Fibroblast of skin of back (primary cell): ENCODE measurements at places on chromosomes 2 and 18.

DNA sequence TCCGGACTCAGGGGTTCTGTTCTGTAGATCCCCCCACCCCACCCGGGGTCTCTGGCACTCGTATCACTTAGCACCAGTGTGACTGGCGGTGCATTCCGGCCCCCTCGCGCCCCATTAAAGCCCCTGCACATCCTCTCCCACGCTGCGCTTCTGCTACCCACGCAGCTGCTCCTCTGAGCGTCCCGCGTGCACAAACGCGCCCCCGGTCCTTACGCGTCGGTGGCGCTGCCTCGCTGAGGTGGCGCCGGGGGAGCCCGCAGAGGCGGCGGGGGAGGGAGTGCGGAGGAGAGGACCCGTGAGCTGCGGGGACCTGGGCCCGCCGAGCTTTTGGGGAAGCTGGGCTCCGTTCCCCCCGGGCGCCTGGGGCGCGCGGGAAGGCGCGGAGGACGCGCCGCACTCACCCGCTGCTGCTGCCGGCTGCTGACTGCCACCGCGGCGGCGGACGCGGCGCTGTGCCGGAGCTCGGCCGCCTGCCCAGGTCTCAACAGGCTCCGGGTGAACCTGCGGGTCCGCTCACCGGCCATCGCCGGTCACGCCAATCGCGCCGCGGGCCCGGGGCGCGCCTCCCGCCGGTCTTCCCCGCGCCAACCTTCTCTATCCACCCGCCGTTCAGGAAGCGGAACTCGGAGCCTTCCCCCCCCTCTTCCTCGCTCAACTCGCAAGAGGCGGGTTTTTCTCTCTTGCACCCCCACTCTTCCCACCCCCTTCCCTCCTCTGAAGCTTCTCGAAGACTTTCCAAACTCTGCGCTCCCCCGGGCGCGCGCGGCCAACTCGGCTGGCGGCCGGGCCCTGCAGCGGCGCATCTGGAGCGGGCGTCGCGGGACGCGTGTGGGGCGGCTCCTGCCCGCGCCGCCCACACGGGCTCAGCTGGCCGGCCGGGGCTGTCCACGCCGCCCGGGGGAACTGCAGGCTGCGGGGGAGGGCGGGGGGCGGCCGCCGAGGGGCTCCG, at the start of gene DOCK10:
TSS of gene DOCK10 (minus strand) at position 618 of the 949 bp plus-strand sequence. CDS start at position 524, 94 bp downstream.
- peak; percentile 72 for DNase-seq

GRCh38 chr18:42773870-42774269, 341.6 kb downstream of the RIT2 start:
- DNase-seq: no peak

DNA sequence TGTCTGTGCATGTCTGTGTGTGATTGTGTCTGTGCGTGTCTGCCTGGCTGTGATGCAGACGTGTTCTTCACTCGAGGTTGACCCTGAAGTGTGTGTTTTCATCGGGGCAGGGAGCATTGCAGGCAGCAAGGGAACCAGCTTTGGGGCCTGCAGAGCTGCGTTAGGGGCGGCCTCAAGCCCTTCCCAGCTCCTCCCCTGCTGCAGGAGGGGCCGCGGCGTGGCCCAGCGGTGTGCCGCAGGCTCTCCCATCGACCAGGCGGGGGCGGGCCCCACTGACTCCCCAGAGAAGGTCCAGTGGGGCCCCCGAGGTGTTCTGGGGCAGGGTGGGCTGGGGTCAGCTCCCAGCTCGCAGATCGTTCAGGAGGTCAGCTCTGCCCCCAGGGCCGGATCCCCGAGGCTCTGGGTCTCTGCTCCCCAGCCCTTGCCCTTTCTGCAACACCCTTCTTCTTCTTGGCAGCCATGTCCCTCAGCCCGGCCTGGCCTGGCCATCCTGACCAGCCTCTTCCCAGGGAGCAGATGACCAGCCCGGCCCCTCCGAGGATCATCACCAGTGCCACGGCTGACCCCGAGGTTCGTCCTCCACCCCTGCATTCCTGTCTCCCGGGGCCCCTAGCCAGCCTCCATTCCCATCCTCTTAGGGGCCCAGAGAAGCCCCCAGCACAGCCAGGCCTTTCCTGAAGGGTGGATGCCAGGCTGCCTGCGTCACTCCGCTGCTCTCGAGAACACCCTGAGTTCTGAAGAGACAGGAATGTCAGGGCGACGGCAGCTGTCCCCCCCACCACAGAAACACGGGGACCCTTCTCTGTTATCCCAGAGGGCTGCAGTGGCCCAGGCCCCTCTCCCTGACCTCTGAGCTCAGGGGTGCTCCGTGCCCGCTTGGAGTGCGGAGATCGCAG, 11.1 kb upstream of the KLHL30 start:
- peak; percentile 55 for DNase-seq

DNA sequence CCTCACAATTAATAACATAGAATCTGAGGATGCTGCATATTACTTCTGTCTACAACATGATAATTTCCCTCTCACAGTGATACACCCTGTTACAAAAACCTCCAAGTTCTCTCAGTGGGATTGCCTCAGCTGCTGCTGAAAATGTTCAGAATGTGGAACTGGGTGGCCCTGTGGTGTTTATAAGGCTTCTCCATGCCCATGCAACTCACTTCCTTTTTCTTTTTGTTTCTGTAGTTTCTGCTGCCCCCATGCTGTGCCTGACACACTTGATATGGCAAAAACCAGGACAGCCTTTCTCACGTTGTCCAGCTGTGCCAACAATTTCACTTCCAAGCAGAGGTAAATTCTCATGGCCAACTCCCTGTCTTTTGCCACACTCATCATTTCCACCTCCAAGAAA, 206.2 kb downstream of the RPIA start:
- no peak for DNase-seq

GRCh38 chr2:226862623-226863022, 26.8 kb downstream of the RHBDD1 start:
- no peak for DNase-seq

DNA sequence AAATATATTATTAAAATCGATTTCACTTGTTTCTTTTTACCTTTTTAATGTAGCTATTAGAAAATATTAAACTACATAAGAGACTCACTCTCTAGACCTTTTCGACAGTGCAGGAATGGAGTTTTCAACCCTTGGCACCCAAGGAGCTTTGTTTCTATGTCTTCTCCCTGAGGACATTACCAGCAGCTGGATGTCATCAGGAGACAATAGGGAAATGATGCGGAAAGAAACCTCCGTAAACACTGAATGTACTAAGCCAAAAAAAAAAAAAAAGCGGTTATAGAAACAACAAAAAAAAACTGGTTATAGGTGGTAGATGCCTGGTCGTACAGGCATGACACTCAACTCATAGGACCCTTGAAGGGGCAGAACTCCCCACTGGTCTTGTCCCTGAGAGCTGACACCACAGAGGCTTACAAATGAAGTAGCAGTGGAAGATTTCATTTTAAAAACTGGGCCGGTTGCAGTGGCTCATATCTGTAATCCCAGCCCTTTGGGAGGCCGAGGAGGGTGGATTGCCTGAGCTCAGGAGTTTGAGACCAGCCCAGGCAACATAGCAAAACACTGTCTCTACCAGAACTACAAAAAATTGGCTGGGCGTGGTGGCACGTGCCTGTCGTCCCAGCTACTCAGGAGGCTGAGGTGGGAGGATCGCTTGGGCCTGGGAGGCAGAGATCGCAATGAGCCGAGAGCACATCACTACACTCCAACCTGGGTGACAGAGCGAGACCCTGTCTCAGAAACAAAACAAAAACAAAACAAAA, 23.8 kb downstream of the THAP4 start:
- DNase-seq: no peak

DNA sequence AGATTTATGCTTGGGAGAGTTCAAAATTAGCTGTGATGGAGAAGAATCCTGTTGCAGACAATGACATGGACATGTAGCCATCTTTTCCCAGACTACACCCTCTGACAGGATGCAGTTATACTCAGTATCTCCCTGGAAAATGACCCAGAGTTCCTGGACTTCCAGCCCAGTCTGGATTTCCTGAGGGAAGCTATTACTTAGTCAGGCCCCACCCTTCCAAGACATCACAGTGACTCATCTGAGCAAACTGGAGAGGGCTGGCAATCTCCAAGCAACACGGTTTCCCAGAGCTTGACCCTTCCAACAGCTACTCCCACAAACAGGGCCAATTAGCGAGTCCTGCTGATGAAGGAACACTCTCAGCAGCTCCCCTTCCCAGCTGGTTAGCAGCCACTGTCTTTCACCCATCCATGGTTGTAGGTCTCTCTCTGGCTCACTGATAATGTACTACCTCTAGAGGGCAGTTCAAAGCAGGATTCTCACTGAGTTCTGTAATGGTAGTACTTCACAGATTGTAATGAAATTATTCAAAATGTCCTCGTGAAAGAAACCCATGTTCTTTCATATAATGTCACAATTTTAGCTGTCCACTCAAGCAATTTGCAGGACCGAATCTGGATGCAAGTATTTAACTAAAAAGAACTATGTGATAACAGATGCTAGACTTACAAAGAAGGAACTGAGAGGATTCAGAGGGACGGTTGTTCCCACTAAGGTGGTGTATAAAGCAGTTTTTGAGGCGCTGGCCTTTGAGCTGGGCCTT, 110.2 kb downstream of the MDH1 start:
- DNase-seq: peak; percentile 88

GRCh38 chr2:71340176-71340575, 8.6 kb downstream of the ZNF638 start:
- no peak for DNase-seq

DNA sequence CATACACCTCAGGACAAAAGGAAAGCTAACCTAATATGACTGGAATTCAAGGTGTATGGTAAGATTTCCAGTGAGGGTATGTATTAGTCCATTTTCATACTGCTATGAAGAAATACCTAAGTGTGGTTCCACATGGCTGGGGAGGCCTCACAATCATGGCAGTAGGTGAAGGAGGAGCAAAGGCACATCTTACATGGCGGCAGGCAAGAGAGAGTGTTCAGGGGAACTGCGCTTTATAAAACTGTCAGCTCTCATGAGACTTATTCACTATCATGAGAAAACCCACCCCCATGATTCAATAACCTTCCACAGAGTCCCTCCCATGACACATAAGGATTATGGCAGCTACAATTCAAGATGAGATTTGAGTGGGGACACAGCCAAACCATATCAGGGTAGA, 186.0 kb downstream of the PLCL1 start:
- DNase-seq: no peak

GRCh38 chr2:227474410-227474809, 2.5 kb downstream of the AGFG1 start:
- DNase-seq: no peak

- DNase-seq: peak; percentile 18
Observed at GRCh38 chr2:64462940-64463700, 9.2 kb downstream of the LGALSL start.

- DNase-seq: no peak
Observed at GRCh38 chr2:227486688-227487087, 14.7 kb downstream of the AGFG1 start.

GRCh38 chr2:138959031-138959430, 178.8 kb upstream of the NXPH2 start:
- DNase-seq: no peak

- no peak for DNase-seq
Observed at GRCh38 chr18:74400813-74401212, 56.3 kb downstream of the DIPK1C start.

GRCh38 chr18:52541056-52541455, 201.1 kb downstream of the DCC start:
- no peak for DNase-seq

- no peak for DNase-seq
Observed at GRCh38 chr2:149650006-149650405, 62.4 kb upstream of the MMADHC start.

GRCh38 chr2:191728750-191729624, 51.1 kb downstream of the NABP1 start:
- DNase-seq: peak; percentile 33

DNA sequence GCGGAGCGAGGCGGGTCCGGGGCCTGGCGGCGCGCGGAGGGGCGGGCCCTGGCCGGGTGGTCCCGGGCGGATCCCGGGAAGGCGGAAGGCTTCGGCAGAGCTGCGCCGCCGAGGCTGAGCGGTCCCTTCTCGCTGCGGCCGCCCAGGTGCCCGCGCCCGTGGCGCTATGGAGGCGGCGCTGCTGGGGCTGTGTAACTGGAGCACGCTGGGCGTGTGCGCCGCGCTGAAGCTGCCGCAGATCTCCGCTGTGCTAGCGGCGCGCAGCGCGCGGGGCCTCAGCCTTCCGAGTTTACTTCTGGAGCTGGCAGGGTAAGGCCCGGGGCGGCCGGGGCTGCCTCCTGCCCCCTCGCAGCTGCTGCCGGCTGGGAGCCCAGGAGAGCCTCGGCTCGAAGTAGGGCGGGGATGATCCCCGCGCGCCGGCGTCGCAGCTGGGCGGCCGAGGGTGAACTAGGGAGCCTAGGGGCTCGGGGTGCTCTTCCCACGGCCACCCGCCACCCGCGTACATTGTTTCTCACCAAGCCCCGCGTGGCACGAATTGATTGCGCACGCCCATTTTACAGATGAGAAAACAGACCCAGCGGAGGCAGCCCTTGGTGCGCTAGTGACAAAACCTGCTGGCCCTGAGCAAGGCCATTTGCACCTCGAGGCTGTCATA, at the start of gene SLC66A3:
TSS of gene SLC66A3 (plus strand) at position 87 of the 655 bp plus-strand sequence. CDS start at position 167, 80 bp downstream.
- DNase-seq: peak; percentile 85

DNA sequence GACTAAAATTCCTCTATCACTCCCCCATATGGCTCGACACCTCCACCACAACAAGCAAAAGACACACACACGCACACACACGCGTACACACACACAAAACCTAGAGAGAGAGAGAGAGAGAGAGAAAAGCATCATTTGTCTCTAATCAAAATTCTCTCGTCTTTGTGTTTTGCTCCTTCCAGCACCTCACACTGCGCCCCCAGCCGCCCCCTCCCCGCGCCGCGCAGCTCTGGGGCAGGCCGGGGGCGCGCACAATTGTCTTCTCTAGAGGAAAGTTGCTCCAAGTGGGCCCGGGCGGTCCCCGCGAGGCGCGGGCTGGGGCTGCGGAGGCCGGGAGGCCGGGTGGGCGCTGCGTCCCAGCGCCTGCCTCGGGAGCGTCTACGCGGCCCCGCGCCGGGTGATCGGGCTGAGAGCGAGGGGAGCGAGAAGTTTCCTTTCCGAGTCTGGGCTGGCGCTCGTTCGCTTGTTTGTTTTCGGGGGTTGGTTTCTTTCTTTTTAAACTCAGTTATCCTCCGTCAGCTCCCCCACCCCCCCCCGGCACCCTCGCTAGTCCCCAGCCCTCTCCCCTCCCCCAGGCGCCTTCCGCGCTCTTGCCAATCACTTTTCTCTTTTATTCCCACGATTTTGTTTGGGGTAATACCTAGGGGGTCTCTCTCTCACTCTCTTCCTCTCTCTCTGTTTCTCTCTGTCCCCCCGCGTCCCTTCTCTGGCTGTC, 4.1 kb downstream of the ZEB2 start:
- peak; percentile 72 for DNase-seq

GRCh38 chr2:156512451-156512850, 76.3 kb downstream of the GPD2 start:
- peak; percentile 36 for DNase-seq
